Transverse colon (tissue), 4 donors: ENCODE measurements at places on chromosomes 6 and 20. TPM values are rescaled to one million over a fixed set of nuclear protein-coding genes. Genes with fewer than 3 reads are reported as not detected.
A peak's percentile ranks its signal among the peaks of the same experiment; 100 is the strongest.

BMP5 gene
- 2.6 TPM for total RNA-seq

MMP24 gene
- 4.5 TPM for total RNA-seq

SIRPG gene
- total RNA-seq = 2.5 TPM

SLA2 gene
- total RNA-seq = 2.6 TPM

PDE7B gene
- 2.1 TPM for total RNA-seq

C20orf202 gene
- total RNA-seq = not detected

TRDN gene
- not detected for total RNA-seq

CDSN gene
- not detected for total RNA-seq

GRCh38 chr6:39914239-39914638 lies 20.0 kb downstream of the MOCS1 start:
- no peak overlapping the region for H3K27ac ChIP-seq
- peaks cover 21% of the 10 kb centered on the region for H3K4me1 ChIP-seq
- H3K4me3 ChIP-seq = no peak overlapping the region
- no peaks in the 10 kb centered on the region for H3K27me3 ChIP-seq

GRCh38 chr20:53809217-53809616 lies 215.6 kb upstream of the ZNF217 start:
- H3K4me1 ChIP-seq = no peaks in the 10 kb centered on the region
- H3K27ac ChIP-seq = no peak overlapping the region
- no peak overlapping the region for H3K4me3 ChIP-seq
- DNase-seq = no peak

GRCh38 chr6:1310628-1311399 lies 1.1 kb upstream of the FOXQ1 start:
- DNase-seq = peak; percentile 72
- H3K4me1 ChIP-seq = peaks cover 25% of the 10 kb centered on the region
- no peaks in the 10 kb centered on the region for H3K36me3 ChIP-seq
- peak overlapping the region; percentile 26 for H3K27ac ChIP-seq
- H3K27me3 ChIP-seq = peaks cover 74% of the 10 kb centered on the region
- peak overlapping the region; percentile 51 for H3K4me3 ChIP-seq

GRCh38 chr6:1797801-1798200 lies 188.1 kb downstream of the FOXC1 start:
- H3K27ac ChIP-seq = no peak overlapping the region
- no peak overlapping the region for H3K4me3 ChIP-seq
- no peaks in the 10 kb centered on the region for H3K4me1 ChIP-seq
- no peak for DNase-seq
- no peaks in the 10 kb centered on the region for H3K27me3 ChIP-seq
- H3K36me3 ChIP-seq = no peaks in the 10 kb centered on the region

- no peak for DNase-seq
- H3K4me1 ChIP-seq = peaks cover 22% of the 10 kb centered on the region
- H3K36me3 ChIP-seq = no peaks in the 10 kb centered on the region
- H3K4me3 ChIP-seq = no peak overlapping the region
- no peaks in the 10 kb centered on the region for H3K27me3 ChIP-seq
Measured at GRCh38 chr6:155146205-155146604, 117.6 kb upstream of the CLDN20 start.

DNA sequence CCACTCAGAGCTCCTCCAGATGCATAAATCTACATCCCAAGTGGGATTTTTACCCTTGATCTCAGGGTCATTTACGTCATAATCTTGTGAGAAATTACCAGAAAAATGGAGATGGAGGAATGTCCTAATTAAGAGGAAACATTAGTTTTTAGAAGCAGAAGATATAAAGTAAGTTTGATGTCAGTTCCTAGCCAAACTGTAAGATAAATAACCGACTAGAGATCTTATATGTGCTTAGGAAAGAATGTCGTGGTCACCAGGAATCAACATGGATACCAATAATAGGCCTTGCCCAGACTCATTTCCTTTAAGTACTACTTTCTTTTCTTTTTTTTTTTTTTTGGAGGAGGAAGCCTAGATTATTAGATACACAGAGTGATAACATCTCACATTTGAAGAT lies 186.9 kb downstream of the UTRN start:
- H3K27ac ChIP-seq = no peak overlapping the region
- DNase-seq = no peak
- H3K36me3 ChIP-seq = no peaks in the 10 kb centered on the region
- no peak overlapping the region for H3K4me3 ChIP-seq

DNA sequence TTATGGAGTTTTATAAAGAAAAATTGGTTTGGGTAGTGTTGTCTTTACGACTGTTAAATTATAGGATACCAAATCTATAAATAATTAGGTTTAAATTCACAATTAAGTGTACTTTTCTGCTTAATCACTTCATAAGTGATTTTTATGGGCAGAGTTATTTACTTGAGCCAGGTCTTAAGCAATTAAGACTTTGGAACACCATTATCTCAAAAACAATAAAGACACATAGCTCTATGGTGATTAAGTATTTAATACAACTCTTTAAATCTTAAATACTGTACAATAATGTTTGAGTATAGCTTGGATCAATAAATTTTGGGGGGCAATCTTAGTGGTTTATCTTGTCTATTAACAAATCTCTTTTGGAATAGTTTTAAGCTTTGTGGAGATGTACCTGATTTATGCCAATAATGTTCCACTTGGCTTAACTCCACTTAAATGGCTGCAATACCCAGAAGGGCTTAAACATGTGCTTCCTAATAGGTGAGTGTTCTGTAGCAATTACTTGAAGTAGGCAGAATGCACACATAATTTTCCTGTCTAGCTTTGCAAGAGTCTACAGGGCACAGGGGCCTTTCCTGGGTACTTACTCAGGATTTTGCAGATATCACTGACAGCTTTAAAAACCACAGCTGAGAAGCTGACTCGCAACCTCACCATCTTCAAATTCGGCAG lies 7.5 kb downstream of the FERMT1 start:
- no peaks in the 10 kb centered on the region for H3K27me3 ChIP-seq
- no peak overlapping the region for H3K27ac ChIP-seq
- DNase-seq = no peak
- peaks cover 9% of the 10 kb centered on the region for H3K4me1 ChIP-seq
- no peak overlapping the region for H3K4me3 ChIP-seq

DNA sequence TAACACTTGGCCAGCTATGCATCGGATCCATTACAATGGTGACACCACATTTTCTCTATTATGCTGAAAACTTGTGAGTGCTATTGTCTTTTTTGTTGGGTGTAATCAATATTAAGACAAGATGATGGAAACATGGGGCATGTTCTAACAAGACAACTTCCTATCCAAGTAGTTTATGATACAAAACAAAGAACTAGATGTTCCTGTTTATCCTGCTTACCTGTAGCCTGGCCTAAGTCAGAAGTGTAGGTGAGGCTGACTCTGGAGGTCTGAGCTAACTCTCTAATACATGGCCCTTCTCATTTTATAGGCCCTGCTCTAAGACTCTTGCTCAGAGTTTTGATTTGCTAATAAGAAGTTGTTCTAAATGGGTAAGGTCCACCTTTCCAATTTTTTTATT lies 242.4 kb upstream of the STXBP5 start:
- DNase-seq = no peak
- H3K36me3 ChIP-seq = no peaks in the 10 kb centered on the region
- H3K27ac ChIP-seq = no peak overlapping the region
- no peaks in the 10 kb centered on the region for H3K4me1 ChIP-seq
- H3K27me3 ChIP-seq = no peaks in the 10 kb centered on the region
- no peak overlapping the region for H3K4me3 ChIP-seq

GRCh38 chr20:36886859-36887751 lies 11.2 kb downstream of the TLDC2 start:
- H3K4me1 ChIP-seq = peaks cover 4% of the 10 kb centered on the region
- no peak overlapping the region for H3K27ac ChIP-seq
- H3K36me3 ChIP-seq = peaks cover 13% of the 10 kb centered on the region
- H3K4me3 ChIP-seq = no peak overlapping the region
- no peaks in the 10 kb centered on the region for H3K27me3 ChIP-seq

- peaks cover 6% of the 10 kb centered on the region for H3K4me1 ChIP-seq
- H3K4me3 ChIP-seq = no peak overlapping the region
- H3K36me3 ChIP-seq = no peaks in the 10 kb centered on the region
- peaks cover 5% of the 10 kb centered on the region for H3K27me3 ChIP-seq
- no peak for DNase-seq
- peak overlapping the region; percentile 40 for H3K27ac ChIP-seq
Measured at GRCh38 chr6:39752835-39753724, 27.9 kb upstream of the KIF6 start.

DNA sequence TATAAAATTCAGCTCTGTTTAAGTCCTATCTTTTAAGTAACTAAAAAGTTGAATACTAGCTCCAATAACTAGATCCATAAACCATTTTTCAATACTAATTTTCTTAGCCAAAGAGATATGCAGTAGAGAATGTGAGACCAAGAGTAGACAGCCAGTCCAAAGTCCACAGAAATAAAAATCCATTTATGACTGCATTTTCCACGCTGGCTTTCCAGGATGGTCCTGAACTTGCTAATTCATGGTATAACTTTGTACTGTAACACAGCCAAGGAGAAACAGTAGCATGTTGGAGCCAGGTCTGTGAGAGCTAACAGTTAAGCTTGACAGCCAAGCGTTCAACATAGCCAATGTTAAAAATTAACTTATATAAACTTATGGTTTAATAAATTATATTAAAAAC lies 156.2 kb downstream of the GMPR start:
- no peak overlapping the region for H3K27ac ChIP-seq
- no peaks in the 10 kb centered on the region for H3K36me3 ChIP-seq
- peaks cover 7% of the 10 kb centered on the region for H3K4me1 ChIP-seq

GRCh38 chr6:46967826-46968349 lies 46.1 kb upstream of the ADGRF5 start:
- no peak for DNase-seq
- no peak overlapping the region for H3K4me3 ChIP-seq
- no peak overlapping the region for H3K27ac ChIP-seq
- no peaks in the 10 kb centered on the region for H3K36me3 ChIP-seq
- H3K4me1 ChIP-seq = no peaks in the 10 kb centered on the region

DNA sequence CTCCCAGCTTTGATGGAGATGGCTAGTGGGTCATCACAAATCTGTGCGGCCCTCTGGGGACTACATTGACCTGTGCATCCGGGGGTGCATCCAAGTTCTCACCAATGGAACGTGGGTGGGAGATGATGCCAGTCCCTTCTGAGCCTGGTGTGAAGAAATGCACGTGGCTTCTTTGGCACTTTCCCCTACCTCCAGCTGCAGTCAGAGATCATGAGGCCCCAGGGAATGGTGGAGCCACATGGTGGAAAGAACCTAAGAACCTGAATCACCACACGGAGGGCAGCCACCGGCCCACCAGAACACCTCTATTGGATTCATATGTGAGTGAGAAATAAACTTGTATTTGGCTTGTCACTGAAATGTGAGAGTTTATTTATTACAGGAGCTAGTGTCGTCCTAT lies 9.9 kb upstream of the CDKN1A start:
- H3K36me3 ChIP-seq = no peaks in the 10 kb centered on the region
- no peak overlapping the region for H3K4me3 ChIP-seq
- H3K4me1 ChIP-seq = peaks cover 3% of the 10 kb centered on the region
- DNase-seq = no peak
- no peaks in the 10 kb centered on the region for H3K27me3 ChIP-seq

GRCh38 chr6:69861986-69862385 lies 4.4 kb upstream of the COL19A1 start:
- no peak overlapping the region for H3K4me3 ChIP-seq
- no peak overlapping the region for H3K27ac ChIP-seq
- H3K36me3 ChIP-seq = no peaks in the 10 kb centered on the region
- DNase-seq = no peak
- H3K27me3 ChIP-seq = peaks cover 20% of the 10 kb centered on the region

- no peaks in the 10 kb centered on the region for H3K36me3 ChIP-seq
- H3K27me3 ChIP-seq = no peaks in the 10 kb centered on the region
Measured at GRCh38 chr6:71248306-71248765, 40.3 kb upstream of the OGFRL1 start.

DNA sequence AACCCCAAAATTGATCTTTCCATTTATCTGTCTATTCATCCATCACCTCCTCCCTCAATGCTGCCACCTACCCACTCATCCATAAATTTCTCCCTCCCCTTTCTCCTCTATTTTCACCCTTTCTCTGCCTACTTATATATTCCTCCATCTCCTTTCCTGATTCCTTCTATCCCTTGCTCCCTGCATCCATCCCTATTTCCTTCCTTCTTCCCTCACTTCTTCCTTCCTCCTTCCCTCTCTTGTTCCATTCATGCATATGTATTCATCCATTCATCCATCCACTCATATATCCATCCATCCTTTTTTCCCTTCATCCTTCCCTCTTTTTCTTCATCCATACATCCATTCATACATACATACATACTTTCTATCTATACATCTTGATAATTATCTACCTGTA lies 76.3 kb upstream of the GGTLC1 start:
- H3K27me3 ChIP-seq = no peaks in the 10 kb centered on the region
- no peaks in the 10 kb centered on the region for H3K4me1 ChIP-seq
- no peak overlapping the region for H3K27ac ChIP-seq
- H3K36me3 ChIP-seq = no peaks in the 10 kb centered on the region

DNA sequence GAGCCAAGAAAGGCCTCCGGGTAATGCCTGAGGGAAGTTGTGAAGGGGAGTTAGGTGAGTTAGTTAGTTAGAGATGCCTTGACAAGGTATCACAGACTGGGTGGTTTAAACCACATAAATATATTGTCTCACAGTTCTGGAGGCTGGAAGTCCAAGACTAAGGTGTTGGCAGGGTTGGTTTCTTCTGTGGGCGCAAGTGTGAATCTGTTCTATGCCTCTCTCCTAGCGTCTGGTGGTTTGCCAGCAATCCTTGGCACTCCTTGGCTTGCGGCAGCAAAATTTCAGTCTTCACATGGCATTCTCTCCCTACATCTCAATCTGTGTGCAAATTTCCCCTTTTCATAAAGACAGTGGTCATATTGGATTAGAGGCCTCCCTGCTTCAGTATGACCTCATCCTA lies 29.7 kb upstream of the RANBP9 start:
- no peak for DNase-seq
- H3K27me3 ChIP-seq = no peaks in the 10 kb centered on the region
- H3K4me3 ChIP-seq = no peak overlapping the region

- no peaks in the 10 kb centered on the region for H3K4me1 ChIP-seq
- no peak overlapping the region for H3K4me3 ChIP-seq
- H3K27ac ChIP-seq = no peak overlapping the region
- no peak for DNase-seq
- H3K36me3 ChIP-seq = no peaks in the 10 kb centered on the region
Measured at GRCh38 chr6:135535989-135536414, 38.5 kb upstream of the AHI1 start.

DNA sequence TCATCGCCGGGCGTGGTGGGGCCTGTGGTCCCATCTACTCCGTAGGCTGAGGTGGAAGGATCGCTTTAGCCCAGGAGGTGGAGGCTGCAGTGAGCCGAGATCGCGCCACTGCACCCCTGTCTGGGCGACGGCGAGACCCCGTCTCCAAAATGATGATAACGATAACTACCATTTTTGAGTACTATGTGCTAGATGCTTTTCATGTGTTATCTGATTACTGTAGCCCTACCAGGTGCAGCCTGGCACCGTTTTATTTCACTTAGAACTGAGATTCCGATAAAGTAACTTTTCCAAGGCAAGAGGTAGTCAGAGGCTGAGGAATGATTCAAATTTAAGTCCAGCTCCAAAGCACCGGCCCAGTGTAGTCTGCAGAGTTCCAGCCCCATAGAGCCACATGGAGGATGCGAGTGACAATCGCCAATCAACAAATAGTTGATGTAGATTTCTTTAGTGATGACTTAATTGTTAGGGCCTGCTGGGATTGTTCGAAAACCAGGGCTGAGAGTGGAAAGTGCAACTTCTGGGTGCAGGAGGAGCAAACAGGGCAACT lies 727 bp downstream of the ERMARD start:
- H3K27ac ChIP-seq = peak overlapping the region; percentile 96
- peaks cover 17% of the 10 kb centered on the region for H3K4me1 ChIP-seq
- no peaks in the 10 kb centered on the region for H3K36me3 ChIP-seq
- DNase-seq = no peak
- no peaks in the 10 kb centered on the region for H3K27me3 ChIP-seq

- peak overlapping the region; percentile 85 for H3K4me3 ChIP-seq
- peak overlapping the region; percentile 99 for H3K27ac ChIP-seq
- peak; percentile 53 for DNase-seq
- no peaks in the 10 kb centered on the region for H3K36me3 ChIP-seq
- peaks cover 21% of the 10 kb centered on the region for H3K4me1 ChIP-seq
Measured at GRCh38 chr6:154732538-154733182, 556 bp upstream of the SCAF8 start.
